HCT116 (cell line): ENCODE measurements at places on chromosomes 13 and 19.

DNA sequence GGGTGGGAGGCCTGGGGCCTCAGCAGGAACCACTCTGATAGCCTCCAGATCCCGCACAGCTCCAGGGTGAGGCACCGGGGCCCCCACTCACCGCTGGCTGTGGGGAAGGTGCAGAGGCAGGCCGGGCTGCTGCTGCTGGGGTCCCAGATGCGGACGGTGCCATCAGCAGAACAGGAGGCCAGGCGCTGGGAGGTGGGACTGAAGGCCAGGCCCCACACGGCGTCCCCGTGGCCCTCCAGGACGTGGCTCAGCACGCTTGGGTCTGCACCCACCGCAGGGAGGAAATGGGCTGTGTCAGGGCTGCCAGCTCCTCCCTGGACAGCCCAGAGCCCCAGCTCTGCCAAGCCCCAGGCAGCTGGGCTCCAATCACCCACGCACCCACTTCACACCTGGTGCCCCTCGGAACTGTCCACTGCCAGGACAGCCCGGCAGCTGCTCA, 6.1 kb upstream of the PRKD2 start:
- H3K36me3 ChIP-seq: peaks cover 42% of the 10 kb centered on the region
- DNase-seq: no peak
- no peaks in the 10 kb centered on the region for H3K27me3 ChIP-seq
- no peaks in the 10 kb centered on the region for H3K4me1 ChIP-seq

- no peaks in the 10 kb centered on the region for H3K36me3 ChIP-seq
- no peak for DNase-seq
- H3K4me1 ChIP-seq: no peaks in the 10 kb centered on the region
- H3K4me3 ChIP-seq: no peak overlapping the region
Observed at GRCh38 chr13:29698106-29698505, 102.6 kb upstream of the SLC7A1 start.

DNA sequence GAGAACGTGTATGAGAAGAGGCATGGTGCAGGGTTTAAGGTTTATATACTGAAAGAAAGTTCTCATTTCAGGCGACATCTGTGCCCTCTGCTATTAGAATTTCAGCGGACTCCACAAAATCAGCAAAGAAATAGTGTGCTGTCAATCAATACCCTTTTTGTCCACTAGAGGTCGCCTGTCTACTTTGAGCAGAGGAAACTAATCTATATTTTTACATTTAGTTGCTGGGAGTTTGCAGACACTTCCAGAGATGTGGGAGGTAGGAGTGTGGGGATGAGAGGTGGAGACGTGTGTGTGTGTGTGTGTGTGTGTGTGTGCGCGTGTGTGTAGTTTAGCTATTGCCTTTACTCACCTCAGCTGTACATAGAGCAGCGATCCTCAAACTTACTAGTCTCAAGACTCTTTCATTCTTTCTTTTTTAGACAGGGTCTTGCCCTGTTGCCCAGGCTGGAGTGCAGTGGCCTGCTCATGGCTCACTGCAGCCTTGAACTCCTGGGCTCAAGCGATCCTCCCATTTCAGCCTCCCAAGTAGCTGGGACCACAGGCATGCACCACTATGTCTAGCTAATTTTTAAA, 9.7 kb downstream of the INAFM1 start:
- H3K27ac ChIP-seq: no peak overlapping the region
- no peak for DNase-seq
- no peaks in the 10 kb centered on the region for H3K36me3 ChIP-seq
- no peak overlapping the region for H3K4me3 ChIP-seq
- H3K27me3 ChIP-seq: no peaks in the 10 kb centered on the region
- H3K4me1 ChIP-seq: peaks cover 26% of the 10 kb centered on the region

DNA sequence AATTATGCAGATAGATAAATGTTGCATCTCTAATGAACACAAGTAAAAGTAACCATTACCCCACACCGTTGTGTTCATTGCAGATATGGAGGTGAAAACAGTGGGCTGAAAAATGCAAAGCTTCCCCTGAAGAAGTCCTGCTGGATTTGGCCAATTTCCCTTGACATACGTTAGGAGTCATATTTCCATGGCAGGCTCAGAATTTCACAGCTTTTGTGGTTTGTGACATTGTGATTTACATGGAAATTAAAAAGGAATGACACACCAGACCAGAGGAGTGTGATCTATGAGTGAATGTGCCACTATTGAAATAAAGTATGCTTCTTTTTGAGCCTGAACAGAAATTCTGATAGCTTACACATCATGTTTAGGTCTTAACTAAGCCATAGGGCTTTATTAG, 221.1 kb upstream of the TMTC4 start:
- no peak overlapping the region for H3K27ac ChIP-seq
- 0 out of 2 replicates have a peak, but pooled peaks cover 4% of the 10 kb centered on the region for H3K27me3 ChIP-seq
- H3K36me3 ChIP-seq: no peaks in the 10 kb centered on the region
- no peak for DNase-seq

- H3K27me3 ChIP-seq: no peaks in the 10 kb centered on the region
- no peak overlapping the region for H3K4me3 ChIP-seq
- DNase-seq: no peak
- H3K4me1 ChIP-seq: peaks cover 33% of the 10 kb centered on the region
- peak overlapping the region; percentile 15; the same call in 1 of the 2 replicates for H3K27ac ChIP-seq
- H3K36me3 ChIP-seq: peaks cover 51% of the 10 kb centered on the region
Observed at GRCh38 chr19:38836159-38836982, 4.8 kb upstream of the ECH1 start.

GRCh38 chr13:20350819-20351218, 118.7 kb upstream of the GJB6 start:
- H3K27me3 ChIP-seq: no peaks in the 10 kb centered on the region
- no peak overlapping the region for H3K27ac ChIP-seq
- no peaks in the 10 kb centered on the region for H3K36me3 ChIP-seq

- H3K4me1 ChIP-seq: no peaks in the 10 kb centered on the region
- no peak overlapping the region for H3K4me3 ChIP-seq
- DNase-seq: no peak
- no peak overlapping the region for H3K27ac ChIP-seq
- no peaks in the 10 kb centered on the region for H3K36me3 ChIP-seq
- no peaks in the 10 kb centered on the region for H3K27me3 ChIP-seq
Observed at GRCh38 chr13:51423766-51424165, 29.1 kb downstream of the INTS6 start.

DNA sequence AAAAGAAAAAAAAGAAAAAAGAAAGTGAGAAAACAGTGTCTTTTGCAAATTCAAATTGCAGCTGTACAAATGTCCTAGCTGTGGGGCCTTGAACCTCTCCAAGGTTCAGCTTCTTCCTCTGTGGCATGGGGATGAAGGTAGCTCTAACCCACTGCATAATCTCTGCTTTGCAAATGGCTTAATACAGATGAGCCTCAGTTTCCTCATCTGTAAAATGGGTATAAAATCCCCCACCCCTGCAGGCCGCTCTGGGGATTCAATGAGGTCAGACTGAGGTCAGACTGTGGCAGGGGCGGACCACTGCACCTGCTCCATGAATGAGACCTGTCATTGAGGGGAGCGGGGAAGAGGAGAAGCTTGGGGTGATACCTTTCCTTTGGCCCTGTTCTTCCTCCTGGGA, 5.8 kb downstream of the DPF1 start:
- no peak for DNase-seq
- no peak overlapping the region for H3K27ac ChIP-seq
- H3K4me3 ChIP-seq: no peak overlapping the region
- H3K36me3 ChIP-seq: no peaks in the 10 kb centered on the region
- H3K4me1 ChIP-seq: peaks cover 1% of the 10 kb centered on the region; the same call in 1 of the 2 replicates

DNA sequence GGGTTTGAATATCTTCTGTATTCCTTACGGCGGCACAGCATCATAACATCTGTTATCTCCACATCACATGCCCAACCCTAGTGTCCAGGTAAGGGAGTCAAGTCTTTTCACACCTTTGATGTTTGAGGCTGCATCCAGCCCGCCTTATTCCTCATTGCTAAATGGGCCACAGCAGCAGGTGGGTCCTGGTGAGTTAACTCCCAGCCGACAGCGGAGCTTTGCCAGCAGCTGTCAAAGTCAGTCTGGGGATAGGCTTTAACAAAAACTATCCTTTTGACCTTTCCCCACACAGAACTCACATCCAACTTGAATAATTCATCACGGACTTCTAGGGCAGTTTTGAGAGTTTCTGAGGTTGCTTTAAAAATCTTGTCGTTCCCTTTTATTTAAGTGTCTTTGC, 235.1 kb downstream of the DLEU7 start:
- no peaks in the 10 kb centered on the region for H3K4me1 ChIP-seq
- no peak overlapping the region for H3K4me3 ChIP-seq
- H3K27ac ChIP-seq: no peak overlapping the region
- H3K36me3 ChIP-seq: no peaks in the 10 kb centered on the region
- no peak for DNase-seq

- H3K27me3 ChIP-seq: no peaks in the 10 kb centered on the region
- no peak overlapping the region for H3K27ac ChIP-seq
- H3K36me3 ChIP-seq: no peaks in the 10 kb centered on the region
- peaks cover 32% of the 10 kb centered on the region for H3K4me1 ChIP-seq
Observed at GRCh38 chr13:98504371-98504963, 72.4 kb downstream of the STK24 start.

GRCh38 chr13:105144020-105144419, 1391.4 kb downstream of the EFNB2 start:
- H3K4me3 ChIP-seq: no peak overlapping the region
- no peaks in the 10 kb centered on the region for H3K27me3 ChIP-seq
- no peak for DNase-seq
- no peaks in the 10 kb centered on the region for H3K36me3 ChIP-seq
- H3K27ac ChIP-seq: no peak overlapping the region
- H3K4me1 ChIP-seq: peaks cover 12% of the 10 kb centered on the region

GRCh38 chr13:49354719-49355118, 89.1 kb downstream of the CAB39L start:
- DNase-seq: no peak
- no peak overlapping the region for H3K27ac ChIP-seq
- H3K4me1 ChIP-seq: peaks cover 3% of the 10 kb centered on the region; the same call in 1 of the 2 replicates
- H3K36me3 ChIP-seq: no peaks in the 10 kb centered on the region
- H3K4me3 ChIP-seq: no peak overlapping the region

- no peaks in the 10 kb centered on the region for H3K27me3 ChIP-seq
- no peaks in the 10 kb centered on the region for H3K36me3 ChIP-seq
- no peaks in the 10 kb centered on the region for H3K4me1 ChIP-seq
- no peak overlapping the region for H3K27ac ChIP-seq
- no peak for DNase-seq
- H3K4me3 ChIP-seq: no peak overlapping the region
Observed at GRCh38 chr13:73656863-73657262, 477.3 kb downstream of the KLF12 start.

DNA sequence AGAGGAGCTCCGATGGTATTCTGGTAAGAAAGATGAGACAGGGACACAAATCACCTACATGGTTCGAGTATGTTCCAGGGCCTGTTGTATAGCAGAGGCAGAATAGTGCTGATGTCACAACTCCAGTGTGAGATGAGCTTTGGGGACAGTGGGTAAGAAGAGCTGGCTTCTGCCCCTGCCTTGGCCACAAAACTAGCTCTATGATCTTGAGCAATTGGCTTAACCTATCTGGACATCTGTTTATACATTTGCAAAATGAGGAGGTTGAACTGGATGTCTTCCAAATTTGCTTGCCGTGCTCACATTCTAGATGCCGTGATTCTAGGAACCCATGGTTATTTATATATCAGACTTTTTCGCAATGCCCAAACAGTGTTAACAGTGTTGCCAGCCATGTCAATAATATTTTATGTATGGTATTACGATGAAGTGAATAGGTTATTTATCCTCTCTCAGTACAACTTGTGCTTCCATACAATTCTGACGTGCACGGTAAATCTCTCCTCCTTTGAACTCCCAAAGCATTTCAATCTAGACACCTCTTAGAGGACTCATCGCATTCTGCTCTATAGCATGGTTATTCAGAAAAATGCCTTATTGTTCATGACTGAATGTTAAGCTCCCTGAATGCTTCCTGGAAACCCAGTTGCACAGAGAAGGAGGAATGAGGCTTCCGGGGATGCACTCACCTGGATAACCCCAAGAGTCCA, 316.0 kb downstream of the FOXO1 start:
- H3K36me3 ChIP-seq: no peaks in the 10 kb centered on the region
- DNase-seq: no peak
- no peaks in the 10 kb centered on the region for H3K4me1 ChIP-seq

- H3K27ac ChIP-seq: peak overlapping the region; percentile 80
- peaks cover 8% of the 10 kb centered on the region; the same call in 1 of the 2 replicates for H3K36me3 ChIP-seq
- H3K4me1 ChIP-seq: peaks cover 27% of the 10 kb centered on the region
- peak overlapping the region; percentile 78 for H3K4me3 ChIP-seq
- no peaks in the 10 kb centered on the region for H3K27me3 ChIP-seq
Observed at GRCh38 chr19:18436671-18437490, 1.1 kb downstream of the ISYNA1 start.

- H3K27me3 ChIP-seq: no peaks in the 10 kb centered on the region
- H3K36me3 ChIP-seq: no peaks in the 10 kb centered on the region
- no peaks in the 10 kb centered on the region for H3K4me1 ChIP-seq
- no peak overlapping the region for H3K4me3 ChIP-seq
- H3K27ac ChIP-seq: no peak overlapping the region
Observed at GRCh38 chr19:50449236-50449899, 16.7 kb downstream of the MYBPC2 start.

DNA sequence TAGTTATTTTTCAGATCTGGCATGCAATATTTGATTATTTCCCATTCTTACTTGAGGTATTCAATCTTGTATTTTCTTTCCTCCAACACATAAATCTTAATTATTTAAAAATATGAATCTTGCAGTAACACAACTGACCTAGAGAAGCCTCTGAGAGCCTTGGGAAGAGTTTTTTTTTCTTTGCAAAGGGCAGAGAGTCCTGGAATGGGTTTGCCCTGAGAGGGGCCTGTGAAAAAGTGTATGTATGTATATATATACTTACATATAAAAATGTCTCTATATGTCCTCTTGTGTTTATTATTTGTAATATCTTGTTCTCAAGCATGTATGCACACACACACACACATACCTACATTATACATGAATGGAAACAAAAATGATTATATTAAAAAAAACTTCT, 801.2 kb upstream of the SLITRK1 start:
- no peaks in the 10 kb centered on the region for H3K27me3 ChIP-seq
- H3K27ac ChIP-seq: no peak overlapping the region
- no peak for DNase-seq
- H3K4me3 ChIP-seq: no peak overlapping the region
- no peaks in the 10 kb centered on the region for H3K36me3 ChIP-seq

GRCh38 chr19:38685666-38686529, 38.4 kb downstream of the ACTN4 start:
- H3K27ac ChIP-seq: peak overlapping the region; percentile 98
- peak; percentile 28 for DNase-seq
- peak overlapping the region; percentile 53; the same call in 1 of the 2 replicates for H3K4me3 ChIP-seq
- H3K27me3 ChIP-seq: no peaks in the 10 kb centered on the region
- H3K36me3 ChIP-seq: no peaks in the 10 kb centered on the region

DNA sequence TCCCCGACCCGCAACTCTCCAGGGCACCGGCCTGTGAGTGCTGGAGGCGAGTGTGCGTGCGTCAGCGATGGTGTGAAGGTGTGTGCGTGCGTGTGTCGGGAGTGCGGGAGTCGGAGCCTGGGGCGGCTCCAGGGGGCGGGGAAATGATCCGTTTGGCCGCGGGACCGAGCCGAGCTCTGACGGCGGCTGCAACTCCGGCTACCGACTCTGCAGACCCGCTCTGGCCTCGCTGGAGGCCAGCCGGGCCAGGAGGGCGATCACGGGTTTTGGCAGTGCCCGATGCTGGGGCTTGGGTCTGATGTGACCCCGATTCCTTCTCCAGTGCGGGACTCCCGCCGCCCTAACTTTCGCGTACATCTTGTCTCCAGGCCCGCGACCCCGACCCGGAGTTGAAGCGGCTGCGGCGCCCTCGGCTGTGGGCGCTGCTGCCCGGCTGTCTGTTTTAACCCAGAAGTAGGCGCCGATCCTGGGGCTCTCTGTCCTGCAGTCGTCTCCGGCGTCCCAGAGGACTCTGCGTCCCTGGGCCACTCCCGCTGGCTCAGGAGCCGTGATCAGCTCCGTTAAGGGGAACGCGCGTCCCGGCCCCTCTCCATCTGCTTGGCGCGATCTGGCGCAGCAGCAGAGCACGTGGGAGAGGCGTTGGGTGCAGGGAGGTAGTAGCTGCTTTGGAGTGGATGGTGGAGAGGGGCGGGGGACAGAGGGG, 1.2 kb downstream of the CHST8 start:
- no peak overlapping the region for H3K4me3 ChIP-seq
- DNase-seq: no peak
